ENCODE measurements at places on chromosomes 4 and X.

- peak; percentile 91 for DNase-seq
These were observed 1.3 kb upstream of the EOLA1 start for GRCh38 chrX:149539283-149540130.

- DNase-seq, result no peak
These were observed 38.7 kb downstream of the PDLIM5 start for GRCh38 chr4:94490437-94490836.

DNA sequence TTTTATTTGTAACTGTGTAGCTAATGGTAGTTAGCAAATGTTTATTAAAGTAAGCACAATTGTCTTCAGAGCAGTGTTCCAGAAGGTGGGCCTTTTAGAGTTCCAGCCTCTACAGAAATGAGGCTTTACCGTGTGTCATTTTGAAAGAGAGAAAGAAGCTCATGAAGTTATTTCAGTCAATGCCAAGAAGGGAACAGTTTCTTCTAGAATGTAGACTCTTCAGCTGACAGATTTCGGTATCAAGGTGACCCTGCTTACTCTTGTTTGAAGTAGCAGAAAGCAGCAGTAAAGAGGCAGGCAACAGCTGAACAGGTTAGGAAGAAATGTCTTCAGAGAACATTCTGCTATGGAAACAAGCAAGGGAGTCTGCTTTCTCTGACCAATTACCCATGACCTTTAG lies 93.6 kb downstream of the TASL start:
- DNase-seq, result no peak

- DNase-seq, result no peak
These were observed 760.6 kb upstream of the EPHA5 start for GRCh38 chr4:66430856-66431255.

DNA sequence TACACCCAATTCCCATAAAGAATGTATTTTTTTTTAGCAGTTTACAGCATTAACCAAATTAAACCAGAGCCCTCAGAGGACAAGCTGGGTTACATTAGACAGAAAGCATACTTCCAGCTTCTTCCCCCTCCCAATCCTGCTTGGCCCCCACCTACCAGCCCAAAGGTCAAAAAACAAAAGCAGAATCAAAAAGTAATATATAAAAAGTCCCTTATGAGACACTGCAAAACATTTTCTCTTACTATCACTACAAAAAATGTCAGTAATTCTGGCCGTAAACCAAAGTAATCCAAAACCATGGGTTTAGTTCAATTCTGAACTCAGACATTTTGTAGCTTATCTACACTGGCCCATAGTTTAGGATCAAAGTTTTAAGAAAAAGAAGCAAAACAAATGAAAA lies 38.0 kb downstream of the APBB2 start:
- peak; percentile 74 for DNase-seq

DNA sequence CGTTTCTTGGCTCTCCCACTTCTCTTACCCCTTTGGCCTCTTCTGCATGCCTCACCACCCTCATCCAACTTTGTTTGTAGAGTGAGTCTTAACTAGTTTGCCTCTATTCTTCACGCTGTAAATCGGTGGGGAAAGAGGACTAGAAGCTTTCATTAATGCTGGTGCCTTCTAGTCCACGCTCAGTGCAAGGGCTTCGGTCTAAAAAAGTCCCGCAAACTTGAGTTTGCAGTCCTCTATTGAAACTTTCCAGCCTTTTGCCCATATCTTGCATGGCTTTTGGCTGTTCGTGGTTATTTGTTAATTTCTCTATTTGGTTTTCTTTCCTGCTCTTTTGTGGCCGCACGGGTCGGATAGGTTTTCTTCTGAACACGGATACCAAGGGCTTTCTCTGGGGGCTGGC lies 868 bp downstream of the DACH2 start:
- no peak for DNase-seq

- peak; percentile 48 for DNase-seq
These were observed 20.2 kb downstream of the MSL3 start for GRCh38 chrX:11778230-11778629.

DNA sequence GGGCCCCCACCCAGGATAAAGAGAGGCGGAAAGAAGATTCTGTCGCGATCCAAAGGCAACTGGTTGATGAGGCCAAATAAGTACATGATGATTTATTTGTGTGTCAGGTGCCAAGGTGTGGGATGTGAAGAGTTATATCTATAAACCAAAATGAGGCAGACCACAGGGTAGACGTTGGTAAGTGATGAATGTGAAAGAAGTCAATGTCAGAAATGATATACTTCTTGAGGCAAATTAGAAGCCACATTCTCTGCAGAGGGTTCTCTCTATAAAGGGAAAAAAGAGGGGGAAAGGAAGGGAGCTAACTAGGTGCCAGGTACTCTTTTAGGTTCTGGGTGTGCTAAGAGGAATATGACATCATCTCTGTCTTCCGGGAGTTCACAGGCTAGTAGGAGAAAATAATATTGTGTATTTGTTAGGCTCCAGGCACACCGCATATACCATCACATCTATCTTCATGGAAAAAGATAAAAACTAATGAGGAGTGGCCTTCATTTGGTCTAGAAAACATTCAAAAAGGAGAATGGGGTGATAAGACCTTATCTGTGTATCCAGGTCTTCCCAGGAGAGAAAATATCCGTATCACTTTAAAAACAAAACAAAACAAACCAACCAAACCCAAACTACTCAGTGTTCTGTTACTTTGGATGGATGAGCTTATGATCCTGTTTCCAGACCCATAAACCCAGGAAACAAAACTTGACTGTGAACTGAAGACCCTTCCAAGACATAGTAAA lies 4.8 kb upstream of the SH2D1A start:
- no peak for DNase-seq

- DNase-seq, result peak; percentile 18
These were observed 2.8 kb downstream of the RTL5 start for GRCh38 chrX:72128881-72129280.

GRCh38 chr4:147059064-147059731 lies 113.5 kb upstream of the TTC29 start:
- no peak for DNase-seq

DNA sequence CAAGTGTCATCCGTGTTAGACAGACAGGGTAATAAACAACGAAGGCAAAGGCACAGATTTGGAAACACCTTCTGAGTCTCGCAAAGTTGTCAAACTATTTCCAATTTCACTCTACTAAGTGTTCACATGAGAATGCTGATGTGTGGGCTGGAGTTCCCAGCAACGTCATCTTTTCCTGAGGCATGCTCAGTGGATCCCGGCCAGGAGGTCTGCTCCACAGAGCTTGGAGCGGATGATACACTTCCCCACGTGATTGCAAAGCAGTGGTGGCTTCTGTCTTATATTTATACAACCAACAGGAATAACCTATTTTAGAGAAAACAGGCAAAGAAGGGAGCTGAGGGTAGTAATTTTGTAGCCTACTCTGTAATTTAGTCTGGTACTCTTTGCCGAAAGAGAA lies 40.1 kb upstream of the PDK3 start:
- DNase-seq, result peak; percentile 79

GRCh38 chr4:85268961-85269360 lies 206.0 kb upstream of the ARHGAP24 start:
- DNase-seq, result no peak

- DNase-seq, result no peak
These were observed 21.2 kb downstream of the DOK7 start for GRCh38 chr4:3484057-3484973.

- no peak for DNase-seq
These were observed 30.1 kb downstream of the EGFL6 start for GRCh38 chrX:13599491-13599890.

DNA sequence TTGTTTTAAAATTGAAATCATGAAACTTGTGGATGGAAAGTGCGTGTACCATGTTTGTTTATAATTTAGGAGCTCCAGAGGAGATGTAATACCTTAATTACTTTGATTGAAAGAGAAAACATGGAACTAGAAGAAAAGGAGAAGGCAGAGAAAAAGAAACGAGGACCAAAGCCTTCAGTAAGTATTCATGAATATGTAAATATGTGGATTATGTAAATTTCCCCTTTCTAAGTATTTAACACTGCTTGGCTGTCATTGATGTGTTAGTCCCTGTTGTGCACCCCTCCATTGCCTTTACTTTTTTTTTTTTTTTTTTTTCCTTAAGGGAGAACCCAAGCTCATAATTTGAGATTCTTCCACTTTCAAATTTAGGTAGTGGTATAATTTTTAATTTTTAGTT lies 36.4 kb downstream of the SMARCA5 start:
- no peak for DNase-seq

DNA sequence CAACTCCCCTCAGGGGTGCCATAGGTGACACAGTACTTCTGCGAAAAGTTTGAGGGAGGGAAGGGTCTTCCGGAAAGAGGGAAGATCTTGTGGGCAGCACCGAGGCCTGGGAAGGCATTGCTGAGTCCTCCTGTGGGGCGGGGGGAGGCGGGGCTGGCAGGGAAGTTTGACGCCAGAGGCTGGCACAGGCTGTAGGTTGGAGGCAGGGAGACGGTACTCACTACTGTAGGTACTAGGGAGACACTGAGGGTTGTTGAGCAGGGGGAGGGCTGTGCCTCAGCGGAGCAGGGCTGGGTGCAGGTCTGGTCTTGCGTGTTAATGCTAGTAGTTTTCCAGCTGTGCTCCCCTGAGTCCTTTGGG lies 23.3 kb upstream of the PSAPL1 start:
- no peak for DNase-seq

DNA sequence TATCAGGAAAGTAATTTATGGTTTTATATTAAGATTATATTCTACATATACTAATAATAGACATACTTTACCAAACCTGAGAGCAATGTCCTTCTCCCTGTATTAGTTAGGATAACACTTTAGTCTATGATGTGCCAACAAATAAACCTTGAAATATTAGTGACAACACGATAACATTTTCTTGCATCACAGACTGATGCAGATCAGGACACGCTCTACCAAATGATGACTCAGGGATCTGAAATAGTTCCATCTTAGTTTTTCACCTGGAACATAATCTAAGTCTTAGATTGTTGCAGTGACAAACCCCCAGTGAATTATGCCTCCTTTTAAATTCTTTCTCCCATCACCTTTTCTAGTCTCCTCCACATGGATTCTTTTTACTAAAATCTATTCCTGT lies 214.2 kb downstream of the CLCN4 start:
- DNase-seq, result no peak

DNA sequence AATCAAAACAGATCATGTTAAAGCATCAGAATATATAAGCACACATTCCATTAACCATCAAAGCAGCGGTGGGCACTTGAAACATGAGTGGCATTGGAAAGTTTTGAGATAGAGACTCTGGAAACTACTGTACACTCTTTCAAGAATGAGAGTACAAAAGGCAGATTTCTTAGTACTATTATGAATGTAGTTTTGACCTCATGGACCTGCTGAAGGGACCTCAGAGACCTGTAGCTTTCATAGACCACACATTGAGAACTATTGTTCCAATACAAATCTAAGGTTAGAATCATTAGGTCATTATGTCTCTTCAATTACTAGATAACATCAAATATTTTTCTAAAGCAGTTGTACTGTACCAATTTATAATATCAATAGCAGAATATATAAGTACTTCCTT lies 283.6 kb downstream of the RPA4 start:
- DNase-seq, result no peak

- DNase-seq, result no peak
These were observed 14.9 kb upstream of the IL3RA start for GRCh38 chrX:1321674-1322073.

DNA sequence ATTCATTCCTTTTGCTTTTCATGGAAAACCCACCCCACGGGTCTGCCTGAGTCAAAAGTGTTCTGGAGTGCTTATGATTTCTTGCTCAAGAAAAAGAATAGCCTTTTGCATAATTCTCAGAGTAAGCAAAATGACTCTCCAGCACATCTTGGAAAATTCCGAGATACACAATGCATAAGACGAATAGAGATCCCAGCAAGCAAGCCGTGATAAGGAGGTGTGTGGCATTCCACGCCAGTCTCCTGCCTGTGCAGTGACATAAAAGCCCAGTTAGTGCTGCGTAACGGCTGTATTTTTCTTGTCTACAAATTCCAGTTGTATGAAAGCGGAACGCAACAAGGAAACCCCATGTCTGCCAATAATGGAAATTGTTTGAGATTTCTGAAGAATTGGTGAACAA lies 237.9 kb upstream of the GATB start:
- no peak for DNase-seq

DNA sequence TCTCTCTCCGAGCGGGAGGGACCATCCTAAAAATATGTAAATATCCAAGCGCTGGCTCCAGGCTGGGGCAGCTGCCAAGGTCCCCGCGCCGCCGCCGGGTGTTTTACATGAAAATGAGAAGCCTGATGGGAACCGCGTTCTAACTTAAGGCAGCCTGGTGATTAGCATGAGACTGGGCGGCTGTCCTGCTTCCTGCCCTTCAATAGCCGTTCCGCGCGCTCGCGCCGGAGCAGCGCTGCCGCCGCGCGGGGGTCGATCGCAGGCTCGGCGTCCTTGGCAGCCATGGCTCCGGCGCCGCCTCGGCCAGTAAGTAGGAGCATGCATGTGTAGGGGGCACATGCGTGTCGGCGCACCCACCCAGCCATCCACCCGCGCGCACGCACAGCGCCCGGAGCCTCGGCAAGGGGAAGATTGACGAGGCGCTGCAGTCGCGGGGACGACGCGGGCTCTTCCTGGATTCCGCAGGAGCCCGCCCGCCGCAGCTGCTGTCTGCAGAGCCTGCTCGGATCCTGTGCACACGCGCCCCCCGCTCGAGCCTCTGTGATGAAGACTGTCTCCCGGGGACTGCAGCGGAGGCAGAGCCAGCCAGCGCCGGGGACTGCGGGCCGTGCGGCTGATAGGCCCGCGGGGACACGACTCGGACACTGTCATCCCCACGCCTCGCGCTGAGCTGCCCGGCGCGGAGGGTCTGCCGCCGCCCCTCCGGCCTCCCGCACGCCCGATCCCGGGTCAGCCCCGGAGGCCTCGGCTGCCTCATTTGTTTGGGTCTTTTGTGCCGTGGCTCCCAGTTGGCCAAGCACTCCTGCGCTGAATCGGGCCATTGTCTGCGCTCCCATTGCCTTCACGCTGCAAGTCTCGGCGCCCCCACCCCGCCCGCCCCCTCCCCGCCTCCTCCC lies 734 bp downstream of the STOX2 start:
- peak; percentile 16 for DNase-seq
